Globus pallidus (tissue), 1 donor: ENCODE measurements at places on chromosomes 16 and 17.

DNA sequence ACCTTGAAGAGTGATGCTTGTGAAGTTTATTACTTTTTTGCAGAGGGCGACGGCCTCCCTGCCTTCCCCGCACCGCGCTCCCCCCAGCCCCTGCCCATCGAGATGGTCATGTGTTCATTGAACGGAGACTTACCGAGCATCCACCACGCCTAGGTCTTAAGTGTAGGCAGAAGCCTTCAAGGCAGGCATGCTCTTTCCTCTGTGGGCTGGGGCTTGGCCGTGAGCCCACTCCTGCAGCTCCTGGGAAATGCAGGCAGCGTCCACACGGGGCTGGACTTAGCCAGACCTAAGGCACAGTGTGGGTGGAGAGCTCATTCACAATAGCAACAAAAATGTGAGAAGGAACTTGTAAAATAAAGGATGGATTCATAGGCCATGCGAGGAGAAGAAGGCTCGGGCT, 19.2 kb downstream of the RNF213 start:
- no peak for DNase-seq

DNA sequence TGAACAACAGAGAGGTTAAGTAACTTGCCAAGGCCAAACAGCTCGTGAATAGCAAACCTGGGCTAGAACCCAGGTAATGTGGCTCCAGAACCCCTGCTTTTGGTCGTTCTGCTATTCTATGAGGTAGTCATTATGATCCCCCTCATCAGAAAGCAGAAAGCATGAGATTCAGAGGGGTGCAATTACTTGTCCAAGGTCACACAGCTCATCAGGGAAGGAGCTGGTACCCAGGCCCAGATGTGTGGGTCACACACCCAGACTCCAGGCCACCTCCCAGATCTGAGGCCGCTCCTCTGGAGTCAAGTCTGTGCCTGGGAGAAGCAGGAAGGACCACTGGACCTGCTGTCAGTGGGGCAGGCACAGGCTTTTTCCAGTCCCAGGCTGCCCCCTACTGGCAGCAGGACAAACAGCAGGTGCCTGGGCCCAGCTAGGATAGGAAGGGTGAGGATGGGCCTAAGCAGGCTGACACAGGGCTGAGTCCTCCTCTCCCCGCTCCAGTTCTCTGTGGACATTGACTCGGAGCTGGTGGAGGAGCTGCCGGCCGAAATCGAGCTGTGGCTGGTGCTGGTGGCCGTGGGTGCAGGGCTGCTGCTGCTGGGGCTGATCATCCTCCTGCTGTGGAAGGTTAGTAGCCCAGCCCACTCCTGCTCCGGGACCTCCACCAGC, 7.8 kb upstream of the PDK2 start:
- peak; percentile 34 for DNase-seq

DNA sequence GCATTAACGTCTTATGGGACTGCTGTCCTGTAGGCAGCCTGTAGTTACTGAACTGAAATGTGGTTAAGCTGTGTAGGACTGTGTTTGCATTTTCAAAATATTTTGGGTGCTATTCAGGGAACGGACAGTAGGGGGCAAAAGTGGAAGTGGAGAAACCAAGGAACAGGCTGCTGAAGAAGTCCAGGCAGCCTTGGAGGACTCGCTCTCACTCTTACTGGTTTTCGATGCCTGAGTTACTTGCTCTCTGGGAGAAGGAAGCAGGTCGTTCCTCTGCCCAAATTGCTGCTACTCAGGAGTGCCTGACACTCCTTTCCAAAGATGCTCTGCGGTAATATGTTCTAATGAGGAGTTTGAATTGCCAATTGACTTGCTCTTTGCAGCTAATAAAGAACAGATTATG, 64.5 kb upstream of the RBFOX1 start:
- DNase-seq: peak; percentile 30

- DNase-seq: no peak
Observed at GRCh38 chr16:72857834-72858664, 189.9 kb downstream of the ZFHX3 start.

GRCh38 chr17:50765454-50766221, 1.7 kb downstream of the ANKRD40CL start:
- DNase-seq: no peak

DNA sequence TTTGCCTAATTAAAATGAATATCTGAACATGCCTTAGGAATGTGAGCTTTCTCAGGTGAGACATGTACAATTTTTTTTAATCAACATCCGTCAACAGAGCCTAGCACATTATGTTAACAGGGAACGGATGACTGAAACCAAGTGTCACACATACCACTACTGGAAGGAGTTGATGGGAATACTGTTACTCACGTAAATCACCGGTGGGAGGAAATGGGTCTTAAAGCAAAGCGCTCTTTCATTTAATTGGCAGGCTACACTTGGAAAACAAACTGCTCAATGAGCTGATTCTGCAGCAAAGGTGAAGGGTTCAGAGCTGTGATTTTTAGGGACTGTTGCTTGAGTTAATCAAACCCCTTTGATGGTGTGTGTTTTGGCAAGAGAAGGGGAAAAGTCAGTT, 4.8 kb downstream of the CPPED1 start:
- DNase-seq: no peak

GRCh38 chr17:74725111-74725510, 11.9 kb upstream of the RAB37 start:
- no peak for DNase-seq

DNA sequence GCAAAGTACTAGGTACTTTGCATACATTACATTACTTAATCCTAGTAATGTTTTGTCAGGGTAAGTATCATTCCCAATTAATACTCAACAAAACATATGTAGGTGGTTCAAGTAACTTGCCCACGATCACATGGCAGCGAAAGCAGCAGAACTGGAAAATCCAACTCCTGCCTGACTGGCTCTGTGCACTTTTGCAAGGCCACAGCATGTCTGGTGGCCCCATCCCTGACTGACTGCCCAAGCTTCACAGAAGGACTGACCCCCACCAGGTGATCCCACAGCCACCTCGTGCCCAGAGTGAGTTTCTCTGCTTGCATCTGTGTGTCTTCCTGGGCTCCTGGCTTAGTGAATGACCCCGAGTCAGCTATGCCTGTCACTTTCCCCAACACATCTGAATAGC, 11.4 kb downstream of the CNP start:
- DNase-seq: no peak

GRCh38 chr16:35449663-35450062, 1990.3 kb downstream of the TP53TG3F start:
- DNase-seq: no peak

DNA sequence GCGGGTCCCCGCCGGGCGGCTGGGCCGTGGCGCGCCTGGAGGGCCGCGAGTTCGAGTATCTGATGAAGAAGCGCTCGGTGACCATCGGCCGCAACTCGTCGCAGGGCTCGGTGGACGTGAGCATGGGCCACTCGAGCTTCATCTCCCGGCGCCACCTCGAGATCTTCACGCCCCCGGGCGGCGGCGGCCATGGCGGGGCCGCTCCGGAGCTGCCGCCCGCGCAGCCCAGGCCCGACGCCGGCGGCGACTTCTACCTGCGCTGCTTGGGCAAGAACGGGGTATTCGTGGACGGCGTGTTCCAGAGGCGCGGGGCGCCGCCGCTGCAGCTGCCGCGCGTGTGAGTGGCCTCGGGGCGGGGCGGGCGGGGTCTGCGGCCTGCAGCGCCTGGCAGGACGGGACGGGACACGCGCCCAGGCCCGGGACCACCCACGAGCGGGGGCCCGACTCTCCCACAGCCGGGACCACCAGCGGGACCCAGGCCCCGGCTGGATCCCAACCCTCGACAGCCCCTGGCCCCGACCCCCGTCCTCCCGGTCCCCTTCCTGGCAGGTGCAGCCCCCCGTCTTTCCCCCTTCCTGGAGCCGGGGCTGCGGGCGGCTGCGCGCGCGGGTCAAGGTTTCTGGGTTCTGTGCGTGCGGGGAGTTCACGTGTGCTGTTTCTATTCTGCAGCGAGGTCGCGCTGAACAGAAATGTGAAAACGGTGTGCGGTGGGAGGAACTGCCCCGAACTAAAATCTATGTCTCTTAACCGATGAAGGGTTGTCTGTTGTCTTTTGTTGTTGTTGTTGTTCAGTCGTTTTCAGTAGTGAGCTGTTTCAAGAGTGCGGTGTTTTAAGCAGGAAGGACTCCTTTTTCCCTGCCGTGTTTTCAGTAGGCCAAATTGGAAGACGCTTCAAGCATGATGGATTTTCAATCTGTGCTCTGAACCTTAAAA, 705 bp downstream of the FOXK2 start:
- no peak for DNase-seq

- no peak for DNase-seq
Observed at GRCh38 chr16:57771141-57771785, 31.0 kb downstream of the KIFC3 start.

GRCh38 chr16:78133919-78134318, 34.5 kb downstream of the WWOX start:
- DNase-seq: no peak

GRCh38 chr16:85436636-85437165, 176.4 kb upstream of the GSE1 start:
- no peak for DNase-seq

- peak; percentile 12 for DNase-seq
Observed at GRCh38 chr16:82192665-82193064, 22.6 kb upstream of the MPHOSPH6 start.

DNA sequence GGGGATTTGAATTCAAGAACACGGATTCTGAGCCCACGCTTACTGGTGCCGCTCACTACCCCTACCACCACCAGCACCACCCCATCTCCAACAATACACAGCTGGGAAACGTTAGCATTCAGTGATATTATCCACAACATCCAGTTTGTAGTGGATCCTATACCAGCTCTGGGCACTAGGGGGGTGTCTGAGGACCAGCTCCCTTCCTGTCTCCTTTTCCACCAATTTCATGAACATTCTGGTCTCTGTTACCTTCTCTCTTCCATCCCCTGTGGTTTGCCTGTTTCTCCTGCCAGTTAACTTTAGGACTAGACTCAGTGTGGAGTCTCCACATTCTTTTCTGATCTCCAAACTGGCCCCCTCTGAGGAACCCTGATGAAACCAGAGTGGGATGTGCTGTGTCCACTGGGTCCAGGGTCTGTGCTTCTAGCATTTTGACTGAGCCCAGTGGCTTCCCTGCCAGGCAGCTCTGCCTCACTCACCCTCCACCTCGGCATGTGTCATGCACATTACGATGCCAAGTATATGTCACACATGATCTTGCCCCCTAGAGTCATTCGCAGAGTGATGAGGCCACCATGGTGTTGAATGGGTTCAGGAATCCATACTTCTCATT, 187.0 kb upstream of the CDH13 start:
- DNase-seq: no peak

DNA sequence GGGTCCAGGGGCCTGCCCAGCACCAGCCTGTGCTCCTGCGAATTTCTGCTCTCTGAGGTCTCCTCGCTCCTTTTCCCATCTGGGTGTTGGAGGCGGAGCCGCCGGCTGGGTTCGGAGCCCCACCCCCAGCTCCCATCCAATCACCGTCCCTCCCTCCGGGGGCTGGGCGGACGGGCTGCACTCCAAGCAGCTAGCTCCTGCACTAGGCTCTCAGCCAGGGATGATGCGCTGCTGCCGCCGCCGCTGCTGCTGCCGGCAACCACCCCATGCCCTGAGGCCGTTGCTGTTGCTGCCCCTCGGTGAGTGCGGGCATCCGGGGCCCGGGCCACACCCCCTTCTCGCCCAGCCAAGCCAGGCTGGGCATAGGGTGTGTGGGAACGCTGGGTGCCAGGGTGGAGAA, at the start of gene NRN1L:
TSS of gene NRN1L (plus strand) at position 202 of the 400 bp plus-strand sequence. CDS start at position 221, 19 bp downstream.
- peak; percentile 89 for DNase-seq

- DNase-seq: no peak
Observed at GRCh38 chr17:64063088-64063487, 42.7 kb upstream of the ICAM2 start.

- no peak for DNase-seq
Observed at GRCh38 chr16:86403085-86403484, 107.2 kb upstream of the FOXF1 start.

DNA sequence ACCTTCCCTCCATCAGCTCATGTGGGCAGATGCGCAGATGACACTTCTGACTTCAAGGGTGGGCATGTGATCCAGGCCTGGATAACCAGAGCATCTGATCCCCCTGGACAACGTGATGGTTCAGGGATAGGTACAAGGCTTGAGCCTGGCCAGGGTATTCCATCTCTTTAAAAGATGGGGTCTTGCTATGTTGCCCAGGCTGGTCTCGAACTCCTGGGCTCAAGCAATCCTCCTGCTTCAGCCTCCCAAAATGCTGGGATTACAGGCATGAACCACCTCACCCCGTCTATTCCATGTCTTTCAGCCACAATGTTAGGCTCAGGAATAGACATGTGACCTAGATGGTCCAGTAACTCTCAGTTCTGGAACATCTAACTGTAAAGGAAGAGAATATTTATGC, 20.8 kb downstream of the CRYM start:
- DNase-seq: no peak

DNA sequence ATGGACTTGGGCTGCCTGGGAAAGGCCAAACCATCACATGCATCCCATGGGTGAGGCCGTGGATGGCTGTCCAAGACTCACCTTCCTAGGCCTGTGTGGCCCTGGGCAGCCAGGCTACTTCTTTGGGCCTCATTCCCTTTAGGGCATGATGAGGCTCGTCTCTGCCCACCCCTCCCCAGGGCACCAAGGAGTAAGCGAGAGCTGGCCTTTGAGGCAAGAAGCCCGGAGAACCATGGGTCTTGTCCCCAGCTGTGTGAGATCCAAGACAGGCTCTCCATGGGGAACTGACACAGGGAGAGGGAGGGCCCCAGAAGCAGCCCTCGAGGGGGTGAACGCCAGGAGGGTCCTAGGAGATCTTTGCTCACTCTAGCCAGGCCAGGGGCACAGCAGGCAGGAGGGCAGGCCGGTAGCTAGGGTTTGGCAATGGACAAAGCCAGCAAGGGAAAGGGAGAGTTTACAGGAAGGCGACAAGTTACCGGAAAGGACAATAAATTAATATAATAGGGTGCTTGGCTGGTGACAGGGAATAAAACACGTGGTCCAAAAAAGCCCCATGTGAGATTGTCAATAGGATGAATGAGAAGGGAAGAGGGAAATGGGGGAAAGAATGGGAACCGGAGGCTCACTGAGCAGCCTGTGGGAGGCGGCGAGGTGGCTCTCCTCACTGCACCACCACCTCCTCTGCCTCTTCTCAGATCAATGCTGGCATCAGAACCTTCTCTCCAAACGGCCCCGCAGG, 119.1 kb downstream of the SDK2 start:
- no peak for DNase-seq

DNA sequence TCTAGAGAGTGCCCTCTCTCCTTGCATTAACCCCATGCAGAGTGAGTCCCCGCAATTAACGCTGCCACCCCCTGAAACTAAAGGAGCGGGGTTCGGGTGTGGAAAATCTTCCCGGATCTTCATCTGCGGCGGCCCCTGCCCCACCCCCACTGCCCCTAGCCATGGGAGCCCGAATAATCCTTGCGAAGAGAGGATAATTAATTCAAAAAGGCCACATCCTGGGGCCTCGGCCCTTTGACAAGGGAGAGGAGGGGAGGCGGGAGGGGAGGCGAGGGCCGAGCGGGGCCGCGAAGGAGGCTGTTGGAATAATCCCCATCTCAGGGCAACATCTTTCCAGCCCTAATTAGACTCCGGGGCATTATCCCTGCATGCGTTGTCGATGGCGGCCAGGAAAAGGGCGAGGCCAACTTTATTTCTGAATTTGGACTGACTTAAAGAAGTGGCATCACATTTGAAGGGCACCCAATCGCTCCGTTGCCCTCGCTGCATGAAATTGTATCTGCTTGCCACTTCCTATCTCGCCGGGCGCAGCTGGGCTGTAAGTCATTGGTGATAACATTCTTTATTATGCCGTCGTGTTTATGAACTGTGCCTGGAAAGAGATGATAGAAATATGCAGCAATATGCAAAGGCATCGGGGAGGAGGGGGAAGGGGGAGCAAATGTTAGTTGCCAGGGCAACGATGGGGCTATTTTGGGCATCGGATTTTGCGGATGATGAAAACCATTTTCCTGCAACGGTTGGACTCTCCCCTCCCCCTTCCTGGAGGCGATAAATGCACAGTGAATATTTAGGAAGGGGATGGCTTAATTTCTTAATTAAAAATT, 387.1 kb upstream of the TNRC6C start:
- no peak for DNase-seq

GRCh38 chr17:57484081-57484666, 227.9 kb downstream of the MSI2 start:
- DNase-seq: no peak
